GM23338 (cell line): ENCODE measurements at places on chromosomes 4 and X. TPM values are rescaled to one million over a fixed set of nuclear protein-coding genes. Genes with fewer than 3 reads are reported as not detected.

DNA sequence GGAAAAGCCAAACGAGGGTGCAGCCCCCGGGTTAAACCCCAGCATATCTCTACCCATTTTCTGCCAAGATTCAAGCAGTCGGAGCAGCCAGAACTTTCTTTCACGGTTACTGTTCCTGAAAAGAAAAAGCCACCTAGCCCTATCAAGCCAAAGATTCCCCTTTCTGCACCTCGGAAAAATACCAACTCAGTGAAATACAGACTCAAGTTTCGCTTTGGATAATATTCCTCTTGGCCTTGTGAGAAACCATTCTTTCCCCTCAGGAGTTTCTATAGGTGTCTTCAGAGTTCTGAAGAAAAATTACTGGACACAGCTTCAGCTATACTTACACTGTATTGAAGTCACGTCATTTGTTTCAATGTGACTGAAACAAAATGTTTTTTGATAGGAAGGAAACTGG lies 20.0 kb downstream of the FGF5 start:
- no peak overlapping the region for H3K27ac ChIP-seq
- H3K27me3 ChIP-seq = no peaks in the 10 kb centered on the region
- no peaks in the 10 kb centered on the region for H3K36me3 ChIP-seq
- no peak for DNase-seq
- H3K4me1 ChIP-seq = no peaks in the 10 kb centered on the region

GRCh38 chr4:146739182-146739581 lies 100.5 kb downstream of the POU4F2 start:
- H3K4me1 ChIP-seq = no peaks in the 10 kb centered on the region
- H3K27ac ChIP-seq = no peak overlapping the region
- no peak overlapping the region for H3K4me3 ChIP-seq

- no peaks in the 10 kb centered on the region for H3K36me3 ChIP-seq
- 0 out of 2 replicates have a peak, but pooled peaks cover 3% of the 10 kb centered on the region for H3K4me1 ChIP-seq
- H3K27ac ChIP-seq = no peak overlapping the region
- no peak for DNase-seq
- H3K27me3 ChIP-seq = no peaks in the 10 kb centered on the region
Measured at GRCh38 chr4:179478608-179479007, 2036.4 kb upstream of the AGA start.

- H3K27ac ChIP-seq = no peak overlapping the region
- H3K36me3 ChIP-seq = no peaks in the 10 kb centered on the region
- no peak overlapping the region for H3K4me3 ChIP-seq
- H3K27me3 ChIP-seq = no peaks in the 10 kb centered on the region
Measured at GRCh38 chr4:18394656-18395055, 373.1 kb upstream of the LCORL start.

GRCh38 chr4:20532871-20533870 lies 167.1 kb upstream of the PACRGL start:
- no peaks in the 10 kb centered on the region for H3K36me3 ChIP-seq
- no peak overlapping the region for H3K4me3 ChIP-seq
- DNase-seq = no peak
- no peaks in the 10 kb centered on the region for H3K4me1 ChIP-seq

GRCh38 chrX:69094977-69095669 lies 70.1 kb downstream of the PJA1 start:
- no peaks in the 10 kb centered on the region for H3K4me1 ChIP-seq
- no peak for DNase-seq
- no peak overlapping the region for H3K27ac ChIP-seq
- H3K4me3 ChIP-seq = no peak overlapping the region
- H3K27me3 ChIP-seq = no peaks in the 10 kb centered on the region

- H3K27ac ChIP-seq = no peak overlapping the region
- H3K4me1 ChIP-seq = no peaks in the 10 kb centered on the region; the same call in 1 of the 2 replicates
- H3K36me3 ChIP-seq = no peaks in the 10 kb centered on the region
- H3K27me3 ChIP-seq = no peaks in the 10 kb centered on the region
- DNase-seq = peak; percentile 27
- H3K4me3 ChIP-seq = no peak overlapping the region
Measured at GRCh38 chrX:139554991-139555675, 24.6 kb downstream of the F9 start.

DNA sequence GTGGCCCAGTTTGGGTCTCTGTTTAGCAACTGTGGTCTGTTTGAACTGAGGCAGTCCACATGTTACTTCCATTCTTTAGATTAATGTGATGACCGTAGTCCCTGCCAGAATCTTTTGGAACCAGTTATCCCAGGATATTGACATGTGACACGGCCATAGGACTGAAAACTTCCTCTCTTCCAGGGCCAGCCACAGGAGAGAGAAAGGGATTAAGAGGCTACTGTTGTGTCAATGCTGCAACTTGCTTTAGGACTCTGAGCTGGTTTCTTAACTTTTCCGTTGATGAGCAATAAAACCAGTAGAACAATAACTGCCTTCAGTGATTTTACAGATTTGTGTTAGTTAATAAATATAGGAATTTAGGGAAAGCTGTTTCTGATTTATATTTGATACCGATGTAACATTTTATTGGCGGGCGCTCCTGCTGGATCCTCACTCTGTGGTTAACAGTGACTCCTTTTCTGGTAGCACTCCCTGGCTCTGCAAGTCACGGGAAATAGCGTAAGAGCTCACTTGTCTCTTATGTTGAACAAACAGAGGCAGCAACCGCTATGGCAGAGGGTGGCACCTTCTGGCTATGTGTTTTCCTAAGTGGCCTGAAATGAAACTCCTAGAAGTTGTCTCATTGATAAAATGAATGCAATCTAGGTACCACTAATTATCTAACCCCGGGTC lies 2.5 kb downstream of the TENM3 start:
- H3K4me3 ChIP-seq = no peak overlapping the region
- peak overlapping the region; percentile 64; the same call in 1 of the 2 replicates for H3K27ac ChIP-seq
- peaks cover 20% of the 10 kb centered on the region for H3K4me1 ChIP-seq
- no peaks in the 10 kb centered on the region for H3K27me3 ChIP-seq
- no peak for DNase-seq

DNA sequence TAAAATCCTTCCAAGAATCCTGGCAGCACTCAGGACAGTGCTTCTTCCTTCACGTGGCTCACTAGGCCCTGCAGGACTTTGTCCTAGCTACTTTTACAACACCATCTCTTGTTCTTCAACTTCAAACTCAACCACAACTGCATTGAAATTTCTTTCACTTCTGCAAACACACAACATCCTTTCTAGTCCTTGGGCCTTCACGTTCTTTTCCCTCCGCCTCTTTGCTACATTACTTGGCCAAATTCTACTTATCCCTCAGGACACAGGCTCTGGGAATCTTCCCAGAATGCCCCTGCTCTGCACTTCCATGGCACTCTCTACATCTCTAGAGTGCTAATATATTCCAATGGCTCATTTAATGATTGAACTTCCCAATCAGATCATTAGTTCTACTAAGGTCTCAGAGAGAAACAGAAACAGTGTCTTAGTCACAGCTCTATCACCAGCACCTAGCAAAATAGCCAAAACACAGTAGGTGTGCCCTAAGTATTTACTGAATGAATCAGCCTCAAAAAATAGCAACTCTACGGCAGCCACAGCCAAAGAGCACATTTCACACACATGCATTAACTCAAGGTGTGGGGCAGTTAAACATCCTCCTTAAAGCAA lies 73.3 kb downstream of the MANBA start:
- no peaks in the 10 kb centered on the region for H3K27me3 ChIP-seq
- H3K36me3 ChIP-seq = peaks cover 7% of the 10 kb centered on the region; the same call in 1 of the 2 replicates
- H3K4me3 ChIP-seq = no peak overlapping the region
- no peaks in the 10 kb centered on the region for H3K4me1 ChIP-seq
- no peak overlapping the region for H3K27ac ChIP-seq
- no peak for DNase-seq

Gene NXF2
- total RNA-seq = 0.14 TPM in 1 of 2 replicates, not detected in the other

Gene VCX3B
- 0.23 TPM in 1 of 2 replicates, not detected in the other for total RNA-seq

Gene DMP1
- total RNA-seq = not detected in 2 replicates

Gene UGT2B11
- total RNA-seq = not detected in 2 replicates

Gene CXCL8
- not detected in 2 replicates for total RNA-seq

Gene SPANXC
- total RNA-seq = not detected in 2 replicates
